ENCODE measurements at places on chromosomes 4 and X. TPM values are rescaled to one million over a fixed set of nuclear protein-coding genes. Genes with fewer than 3 reads are reported as not detected.

DNA sequence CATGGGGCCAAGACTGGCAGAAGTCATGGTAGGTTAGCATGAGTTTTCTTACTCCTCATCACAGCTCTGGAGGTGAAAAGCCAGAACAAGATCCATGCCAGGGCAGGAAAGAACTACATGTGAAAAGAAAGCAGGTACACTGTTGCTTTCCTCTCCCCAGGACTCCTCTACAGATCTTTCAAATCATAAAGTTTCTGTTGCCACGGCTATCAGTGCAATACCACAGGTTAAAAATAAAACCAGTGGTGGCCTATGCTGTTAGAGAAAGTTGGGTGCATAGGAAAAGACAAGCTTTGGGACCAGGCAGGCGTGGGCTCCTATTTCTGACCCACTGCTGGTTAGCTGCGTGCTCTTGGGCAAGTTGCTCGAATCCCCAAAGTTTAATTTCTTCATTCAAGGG, 81.4 kb downstream of the SH3RF1 start:
- no peak for DNase-seq

GRCh38 chr4:139704915-139705485, 39.4 kb downstream of the MGST2 start:
- DNase-seq: peak; percentile 17

DNA sequence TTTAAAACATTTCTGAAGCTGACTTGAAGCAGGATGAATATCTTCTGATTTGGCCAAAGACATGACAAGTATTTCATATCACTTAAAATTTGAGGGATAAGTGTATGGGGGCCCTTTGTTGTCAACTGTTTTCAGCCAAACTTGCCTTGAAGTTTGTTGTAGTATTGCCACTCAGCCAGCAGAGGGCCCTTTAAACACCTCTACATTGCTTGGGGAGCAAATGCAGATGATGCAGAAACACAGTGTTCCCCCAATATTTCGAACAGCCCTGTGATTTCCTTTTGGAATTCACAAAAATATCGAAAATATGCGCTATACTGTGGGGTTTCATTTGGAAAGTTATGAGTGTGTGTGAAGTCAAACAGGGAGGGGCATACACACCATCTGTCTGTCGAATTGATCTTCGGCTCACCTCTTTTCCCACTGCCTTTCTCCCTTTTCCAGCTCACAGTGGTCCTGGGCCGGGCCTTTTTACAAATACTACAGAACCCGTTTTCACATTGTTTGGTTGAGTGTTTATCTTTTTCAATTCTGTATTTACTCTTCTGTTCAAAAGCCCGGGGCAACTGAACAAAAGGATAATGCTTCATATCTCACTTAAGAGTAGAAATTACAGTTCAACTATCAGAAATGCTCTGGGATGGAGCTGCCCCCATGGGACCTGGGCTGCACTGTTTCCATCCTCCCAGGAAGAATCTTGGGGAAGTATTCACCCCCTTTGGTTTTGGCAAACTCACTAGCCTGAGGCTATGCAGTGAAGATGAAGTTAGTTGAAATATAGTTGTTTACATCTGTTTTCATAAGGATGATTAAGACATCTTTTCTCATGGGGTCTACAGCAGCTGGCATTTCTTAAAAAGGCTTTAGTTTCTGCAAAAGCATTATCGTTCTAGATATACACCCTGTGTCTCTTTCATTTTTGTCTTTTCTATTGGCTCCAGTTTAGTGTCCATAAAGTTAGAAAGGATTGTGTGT, 137.6 kb downstream of the EGF start:
- DNase-seq: peak; percentile 34

- peak; percentile 31 for DNase-seq
Measured at GRCh38 chr4:41506130-41506529, 31.8 kb upstream of the LIMCH1 start.

The EFHC2 gene
- 0.48 TPM for polyA plus RNA-seq

The NOP14 gene
- 29.3 TPM for polyA plus RNA-seq

Measured in A549 (cell line).